ENCODE measurements at places on chromosomes 5 and 9. TPM values are rescaled to one million over a fixed set of nuclear protein-coding genes. Genes with fewer than 3 reads are reported as not detected.

The PCSK1 gene
- total RNA-seq = 2.3 TPM

The SPATA31E1 gene
- not detected for total RNA-seq

The NR2F1 gene
- total RNA-seq = 33.2 TPM

The SV2C gene
- total RNA-seq = under 0.01 TPM

The PLEKHG4B gene
- total RNA-seq = 0.38 TPM

The ZBTB6 gene
- total RNA-seq = 15.2 TPM

The PDZD2 gene
- 0.28 TPM for total RNA-seq

The IER5L gene
- 68.5 TPM for total RNA-seq

The PCDHB6 gene
- 0.28 TPM for total RNA-seq

The NTNG2 gene
- total RNA-seq = 0.96 TPM

The LCN10 gene
- total RNA-seq = not detected

The PCDHA12 gene
- total RNA-seq = 0.28 TPM

The RGS14 gene
- total RNA-seq = 9.3 TPM

The PCDHGA2 gene
- total RNA-seq = 1.5 TPM

The FBP2 gene
- total RNA-seq = not detected

The CYLC2 gene
- not detected for total RNA-seq

The SLC9A3 gene
- 1.1 TPM for total RNA-seq

The OCLN gene
- total RNA-seq = 2.3 TPM

The PAPPA gene
- 435 TPM for total RNA-seq

The ANKS6 gene
- 14.1 TPM for total RNA-seq

The BAAT gene
- 0.19 TPM for total RNA-seq

The FCN2 gene
- not detected for total RNA-seq
